ENCODE measurements at places on chromosomes 1 and 21.

- peak; percentile 77 for DNase-seq
These were observed 1.5 kb downstream of the TRIM62 start for GRCh38 chr1:33180226-33180910.

- DNase-seq, result no peak
These were observed 2.2 kb downstream of the IER5 start for GRCh38 chr1:181090641-181091126.

DNA sequence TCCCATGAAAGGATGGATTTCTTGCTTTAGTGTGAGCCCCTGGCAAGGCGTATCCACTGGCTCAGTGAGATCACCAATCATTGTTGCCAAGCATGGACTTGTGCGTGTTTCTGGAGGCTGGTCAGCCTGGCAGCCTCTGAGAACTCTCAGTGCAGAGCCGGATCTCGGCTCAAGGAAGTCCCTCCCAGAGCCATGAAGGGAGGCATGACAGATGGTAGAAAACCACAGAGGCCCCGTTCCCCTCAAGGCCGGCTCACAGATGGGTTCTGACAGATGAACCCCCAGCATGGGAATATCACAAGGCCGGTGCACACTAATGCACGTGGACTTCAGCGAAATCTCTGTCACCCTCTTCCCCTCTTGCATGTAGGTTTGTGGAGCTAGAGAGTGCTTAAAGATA is 290.5 kb downstream of the AJAP1 start:
- DNase-seq, result no peak

- no peak for DNase-seq
These were observed 8.7 kb upstream of the ADCY10 start for GRCh38 chr1:167922611-167923074.

DNA sequence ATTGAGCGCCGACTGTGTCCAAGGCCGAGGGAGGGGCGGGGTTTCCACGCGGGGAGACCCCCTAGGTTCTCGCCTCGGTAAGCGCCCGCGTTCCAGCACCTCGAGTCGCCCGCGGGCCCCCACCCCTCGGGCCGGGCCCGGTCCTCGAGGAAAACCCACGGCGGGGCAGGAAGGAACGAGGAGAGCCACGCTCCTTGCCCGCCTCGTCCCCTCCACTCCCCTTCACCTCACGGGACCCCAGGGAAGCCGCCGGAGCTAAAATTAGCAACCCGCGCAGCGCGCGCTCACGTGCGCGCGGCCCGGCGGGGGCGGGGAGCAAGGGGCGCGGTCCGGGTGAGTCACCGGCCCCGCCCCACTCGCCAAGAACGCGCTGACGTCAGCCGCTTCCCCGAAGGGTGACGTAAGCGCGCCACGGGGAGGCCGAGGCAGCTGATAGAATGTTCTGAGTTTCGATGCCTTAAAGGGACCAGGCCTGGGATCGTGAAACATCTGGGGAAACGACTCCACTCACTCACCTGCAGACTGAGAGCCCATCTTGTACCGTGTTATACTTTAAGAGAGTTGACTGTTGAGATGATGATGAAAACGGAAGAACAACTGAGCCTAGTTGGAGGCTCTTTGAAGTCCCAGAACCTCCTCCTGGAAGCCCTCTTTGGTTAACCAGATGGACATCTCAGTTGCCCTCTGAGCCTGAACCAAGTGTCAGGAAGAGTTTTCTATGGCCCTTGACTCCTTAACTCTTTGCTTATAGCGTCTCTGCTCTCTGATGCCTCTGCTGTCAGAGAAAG is 49.7 kb upstream of the ATF3 start:
- DNase-seq, result peak; percentile 86

GRCh38 chr21:45265721-45266517 is 21.8 kb downstream of the POFUT2 start:
- DNase-seq, result no peak

GRCh38 chr1:217040711-217041455 is 317.7 kb upstream of the ESRRG start:
- DNase-seq, result no peak

DNA sequence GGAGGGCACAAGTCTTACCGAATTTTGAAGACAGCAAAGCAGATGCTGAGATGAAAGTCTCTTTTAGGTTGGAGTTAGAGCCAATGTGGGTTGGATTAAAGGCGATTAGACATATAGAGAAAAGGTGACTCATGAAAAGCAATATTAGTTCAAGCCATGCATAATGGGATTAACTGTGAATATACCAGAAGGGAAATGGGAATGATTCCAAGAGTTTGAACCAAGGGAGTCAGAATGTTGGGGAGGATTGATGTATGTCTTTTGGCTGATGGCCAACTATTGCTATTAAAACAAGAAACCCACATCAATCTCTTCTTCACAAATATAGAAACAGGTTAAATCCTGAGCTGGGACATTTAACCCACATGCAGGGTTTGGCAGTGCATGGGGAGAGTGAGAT is 1.2 kb downstream of the HMGCS2 start:
- DNase-seq, result no peak

GRCh38 chr1:149962039-149962647 is 25.5 kb upstream of the MTMR11 start:
- peak; percentile 79 for DNase-seq

DNA sequence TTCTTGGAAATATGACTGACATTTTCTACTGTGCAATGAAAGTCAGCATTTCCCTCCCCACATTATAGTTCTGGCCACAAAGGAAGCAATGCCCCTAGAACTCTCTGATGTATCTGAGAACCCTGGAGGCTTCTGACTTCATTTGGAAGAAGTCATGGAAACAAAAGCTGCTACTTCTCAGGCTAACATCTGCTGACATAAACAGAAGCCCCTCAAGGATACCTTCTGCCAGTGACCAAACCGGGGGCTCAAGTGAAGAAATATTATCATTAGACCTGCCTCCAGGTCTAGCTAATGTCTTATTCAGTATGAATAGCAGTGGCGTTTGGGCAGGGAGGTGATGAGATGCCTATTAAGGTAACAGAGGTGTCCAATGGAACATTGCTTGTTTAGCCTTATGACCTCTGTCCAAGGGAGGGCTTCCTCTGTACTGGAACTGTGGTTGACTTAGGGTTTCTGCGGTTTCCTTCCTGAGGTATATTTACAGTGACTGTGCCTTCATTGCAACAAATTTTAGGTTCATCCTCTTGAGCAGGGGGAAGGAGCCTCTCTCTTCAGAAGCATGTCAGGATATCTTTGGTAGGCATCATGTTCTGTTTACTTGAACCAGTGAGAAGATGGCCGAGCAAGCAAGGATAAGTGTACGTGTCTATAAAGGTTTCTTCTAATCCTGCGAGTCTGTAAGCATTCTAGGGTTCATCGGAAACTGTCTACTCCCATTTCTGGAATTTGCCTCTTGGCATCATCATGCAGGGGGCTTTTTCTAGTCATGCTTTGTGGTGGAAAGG is 161.7 kb downstream of the PBX1 start:
- peak; percentile 29 for DNase-seq

GRCh38 chr1:58432851-58433668 is 113.5 kb downstream of the OMA1 start:
- no peak for DNase-seq

DNA sequence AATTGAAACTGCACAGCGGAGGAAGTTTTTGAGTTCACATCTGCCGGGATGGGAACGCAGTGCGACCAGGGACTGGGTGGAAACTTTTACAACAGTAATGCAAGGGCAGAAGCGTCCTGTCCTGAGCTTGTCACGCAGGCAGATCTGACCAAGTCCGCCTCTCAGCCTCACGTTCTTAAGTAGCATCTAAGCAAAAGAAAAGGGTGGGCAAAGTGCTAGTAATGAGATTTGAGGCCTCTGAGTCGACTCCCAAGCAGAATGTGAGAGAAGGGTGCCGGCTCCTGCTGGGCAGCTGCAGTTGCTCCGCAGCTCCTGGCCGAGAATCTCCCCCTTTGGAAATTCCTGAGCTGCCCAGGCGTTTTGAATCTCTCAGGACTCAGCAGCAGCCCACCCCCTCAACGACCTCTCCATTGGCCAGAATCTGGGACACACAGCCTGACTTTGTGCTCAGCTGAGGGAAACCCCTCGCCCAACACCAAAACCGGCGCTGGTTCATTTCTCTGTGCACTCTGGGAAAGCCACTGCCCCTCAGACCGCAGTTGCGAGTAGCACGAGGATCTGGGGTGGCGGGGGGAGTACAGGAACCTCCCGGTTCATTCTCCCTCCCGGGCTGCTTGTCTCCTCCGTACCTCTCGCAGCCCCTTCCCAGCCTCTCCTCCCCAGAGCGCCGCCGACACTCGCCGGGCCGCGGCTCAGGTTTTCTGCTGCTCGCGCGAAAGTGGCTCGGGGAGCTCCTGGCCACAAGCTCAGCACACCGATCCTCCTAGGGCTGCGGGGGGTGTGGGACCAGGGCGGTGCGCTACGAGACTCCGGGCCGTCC is 913 bp upstream of the S1PR1 start:
- peak; percentile 27 for DNase-seq
